ENCODE measurements at places on chromosomes 11 and 22.

DNA sequence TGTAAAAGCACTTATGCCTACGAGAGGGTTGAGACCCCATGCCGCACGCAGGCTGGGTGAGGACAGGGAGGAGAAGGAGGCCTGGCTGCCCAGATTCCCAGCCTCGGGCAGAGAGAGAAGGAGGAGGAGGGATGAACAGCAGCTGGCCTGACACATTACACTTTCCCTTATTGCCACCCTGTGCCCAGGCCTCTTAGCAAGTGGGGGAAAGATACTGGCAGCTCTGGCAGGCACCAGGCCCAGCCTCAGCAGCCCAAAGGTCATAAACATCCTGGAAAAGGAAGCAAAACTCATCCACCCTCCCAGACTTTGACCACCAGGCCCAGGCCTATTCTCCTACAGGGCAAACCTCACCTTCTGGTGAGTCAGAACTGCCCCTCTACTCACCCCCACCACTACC is 4.7 kb downstream of the PLAAT3 start:
- DNase-seq = no peak

- DNase-seq = no peak
Observed at GRCh38 chr11:47512701-47513100, 40.2 kb downstream of the CELF1 start.

GRCh38 chr11:64115531-64116522 is 50.1 kb downstream of the MACROD1 start:
- DNase-seq = no peak

DNA sequence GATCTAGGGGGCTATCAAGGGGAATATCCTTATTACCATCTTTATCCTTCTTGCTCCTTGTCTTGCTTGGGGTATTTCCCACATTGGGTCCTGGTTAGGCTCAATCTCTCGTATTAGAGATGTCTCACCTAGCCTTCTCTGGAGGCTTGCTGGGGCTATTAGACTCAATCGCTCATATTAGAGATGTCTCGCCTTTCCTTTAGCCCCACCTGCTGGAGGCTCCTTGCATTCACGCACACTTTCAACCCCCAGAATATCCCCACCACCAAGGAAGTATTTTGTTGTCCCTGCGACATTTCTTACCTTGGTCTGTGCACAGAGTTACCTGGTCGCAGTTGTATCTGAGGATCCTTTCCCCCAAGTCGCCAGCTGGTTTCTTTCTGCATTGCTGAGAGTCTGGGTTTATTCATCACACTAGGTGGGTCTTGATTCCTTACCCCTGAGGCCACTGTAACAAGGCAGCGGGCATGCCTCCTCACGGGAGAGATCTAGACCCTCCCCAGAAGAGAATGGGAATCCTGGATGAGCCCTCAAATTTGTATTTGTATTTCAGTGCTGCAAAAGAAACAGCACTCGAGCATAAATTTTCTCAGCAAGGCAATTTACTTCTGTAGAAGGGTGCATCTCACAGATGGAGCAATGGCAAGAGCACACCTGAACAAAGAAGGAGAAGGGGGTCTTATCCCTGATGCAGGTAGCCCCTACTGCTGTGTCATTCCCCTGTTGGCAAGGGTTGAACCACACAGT is 15.9 kb upstream of the HYLS1 start:
- peak; percentile 55 for DNase-seq

GRCh38 chr11:1138097-1138496 is 19.7 kb upstream of the MUC5AC start:
- no peak for DNase-seq

- peak; percentile 39 for DNase-seq
Observed at GRCh38 chr11:82720267-82721065, 13.2 kb downstream of the FAM181B start.

All from spinal cord (tissue), 10 donors.